Activated CD8-positive, alpha-beta memory T cell treated with anti-CD3 and anti-CD28 coated beads for 1 hour (primary cell): ENCODE measurements at places on chromosomes 4 and X.

DNA sequence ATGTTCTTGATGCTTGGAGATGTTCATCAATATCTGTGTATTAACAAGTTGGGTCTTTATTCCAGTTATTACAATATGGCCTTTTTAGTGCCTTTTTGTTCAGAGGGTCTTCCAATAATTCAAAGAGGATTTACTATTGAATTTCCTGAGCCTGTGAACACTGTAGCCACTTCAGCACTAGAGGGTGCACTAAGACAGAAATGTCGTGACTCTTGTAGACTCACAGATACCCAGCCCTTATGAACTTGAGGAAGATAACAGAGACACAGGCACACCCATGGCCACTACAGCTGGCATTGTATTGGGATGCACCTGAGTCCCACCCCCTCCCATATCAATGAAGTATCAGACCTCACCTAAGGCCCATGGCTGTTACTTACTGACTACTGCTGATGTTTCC, 54.4 kb upstream of the ACTRT1 start:
- DNase-seq = no peak

GRCh38 chr4:172962564-172963353, 205.9 kb upstream of the GALNT7 start:
- DNase-seq = no peak

DNA sequence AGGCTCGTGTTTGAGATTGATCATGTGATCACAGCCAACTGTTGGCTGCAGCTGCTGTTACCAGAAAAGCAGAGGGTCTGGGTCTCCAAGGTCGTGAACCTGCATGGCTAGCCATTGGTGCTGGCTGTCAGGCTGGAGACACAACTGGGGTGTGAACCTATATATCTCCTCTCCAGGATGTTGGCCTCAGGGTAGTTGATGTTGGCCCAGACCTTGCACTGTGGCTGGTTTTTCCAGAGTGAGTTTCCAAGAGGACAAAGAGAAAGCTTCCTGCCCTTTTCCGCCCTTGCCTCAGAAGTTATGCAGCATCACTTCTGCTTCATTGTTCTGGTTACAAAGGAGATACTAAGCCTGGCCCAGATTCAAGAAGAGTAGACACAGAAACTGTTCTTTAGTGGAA, 607.8 kb upstream of the HS3ST1 start:
- DNase-seq = no peak

GRCh38 chr4:174528226-174528625, 5.9 kb upstream of the HPGD start:
- DNase-seq = no peak

DNA sequence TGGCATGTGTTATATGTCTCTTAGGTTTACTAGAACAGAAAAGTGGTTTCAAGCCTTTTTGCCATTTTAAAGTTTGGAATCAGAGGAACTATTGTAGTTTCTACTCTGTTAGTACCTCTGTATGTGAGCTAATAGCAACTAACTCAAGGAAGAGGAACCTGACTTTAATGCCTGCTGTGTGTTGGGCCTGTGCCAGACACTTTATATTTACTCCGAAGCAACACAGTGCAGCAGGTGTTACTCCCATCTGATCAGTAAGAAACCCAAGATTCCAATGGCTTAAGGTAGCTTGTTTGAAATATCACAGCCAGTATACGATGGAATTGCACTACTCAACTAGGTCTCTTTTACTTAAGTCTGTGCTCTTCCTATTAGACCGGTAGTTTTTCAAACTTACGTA, 79.2 kb downstream of the USP9X start:
- no peak for DNase-seq

DNA sequence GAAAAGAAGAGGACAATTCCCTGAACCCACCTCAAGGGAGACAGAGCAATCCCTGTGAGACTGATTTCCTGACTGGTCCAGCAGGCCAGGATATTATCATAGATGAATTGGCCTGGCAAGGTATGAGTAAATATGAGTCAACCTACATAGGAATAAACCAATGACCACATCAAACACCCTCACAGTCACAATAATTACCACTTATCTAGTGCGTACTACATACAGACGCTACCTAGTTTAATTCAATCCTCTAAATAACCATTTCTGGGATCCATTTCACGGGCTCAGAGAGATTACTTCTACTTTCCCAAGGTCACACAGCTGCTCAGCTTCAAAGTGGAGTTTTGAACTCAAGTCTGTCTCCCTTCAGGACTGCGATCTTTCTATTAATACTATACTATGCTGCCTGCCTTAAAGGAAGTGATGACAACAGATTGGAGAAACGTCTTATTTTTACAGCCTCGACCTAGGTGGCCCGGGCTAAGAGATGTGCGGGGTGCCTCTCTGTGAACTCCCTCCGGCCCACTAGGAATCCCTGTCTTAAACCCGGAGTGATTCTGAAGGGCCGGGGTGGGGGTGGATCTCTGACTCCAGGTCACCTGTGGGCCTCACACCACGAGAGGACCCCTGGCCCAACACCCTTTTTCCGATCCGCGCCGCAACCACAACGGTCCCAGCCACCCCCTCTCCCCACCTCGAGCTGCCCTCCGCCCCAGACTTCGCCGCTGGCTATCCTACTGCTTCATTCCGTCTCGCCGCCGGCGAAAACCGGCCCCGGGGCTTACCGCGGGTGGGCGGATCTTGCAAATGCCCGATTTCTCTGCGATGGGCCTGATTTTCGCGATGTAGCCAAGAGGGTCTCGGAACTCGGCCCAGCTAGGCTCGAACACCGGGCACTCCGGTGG, 800 bp downstream of the KDM5C start:
- no peak for DNase-seq

- no peak for DNase-seq
Measured at GRCh38 chrX:5898463-5898862, 330.2 kb downstream of the NLGN4X start.

DNA sequence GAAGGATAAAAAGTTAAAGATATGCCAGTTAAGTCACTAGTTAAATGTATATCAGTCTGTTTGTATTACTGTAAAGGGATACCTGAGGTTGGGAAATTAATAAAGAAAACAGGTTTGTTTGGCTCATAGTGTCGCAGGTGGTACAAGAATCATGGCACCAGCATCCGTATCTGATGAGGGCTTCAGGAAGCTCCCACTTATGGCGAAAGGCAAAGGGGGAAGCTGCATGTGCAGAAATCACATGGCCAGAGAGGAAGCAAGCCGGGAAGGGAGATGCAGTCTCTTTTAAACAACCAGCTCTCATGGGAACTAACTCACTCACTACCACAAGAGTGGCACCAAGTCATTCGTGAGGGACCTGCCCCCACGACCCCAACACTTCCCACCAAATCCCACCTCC, 91.9 kb upstream of the SH3RF1 start:
- no peak for DNase-seq

DNA sequence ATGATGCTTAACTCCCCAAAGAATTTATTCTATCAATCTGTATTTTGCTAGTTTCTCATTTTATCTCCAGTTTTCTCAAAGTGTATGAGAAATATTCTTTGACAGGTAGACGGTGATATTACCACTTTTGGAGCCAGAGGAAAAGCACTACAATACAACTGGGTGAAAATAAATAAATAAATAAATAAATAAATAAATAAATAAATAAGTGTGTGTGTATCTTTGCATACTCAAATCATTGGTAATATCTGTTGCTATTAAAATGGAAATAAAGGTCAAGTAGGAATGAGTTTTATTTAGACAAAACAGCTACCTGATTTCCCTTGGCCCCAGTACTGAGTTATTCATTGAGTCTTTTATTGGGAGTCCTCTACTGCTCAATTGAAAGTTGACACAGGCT, 114.3 kb downstream of the RBMX2 start:
- DNase-seq = no peak

- no peak for DNase-seq
Measured at GRCh38 chrX:105168577-105168976, 51.9 kb downstream of the TEX13A start.

- no peak for DNase-seq
Measured at GRCh38 chrX:10031746-10032145, 64.6 kb downstream of the CLDN34 start.

DNA sequence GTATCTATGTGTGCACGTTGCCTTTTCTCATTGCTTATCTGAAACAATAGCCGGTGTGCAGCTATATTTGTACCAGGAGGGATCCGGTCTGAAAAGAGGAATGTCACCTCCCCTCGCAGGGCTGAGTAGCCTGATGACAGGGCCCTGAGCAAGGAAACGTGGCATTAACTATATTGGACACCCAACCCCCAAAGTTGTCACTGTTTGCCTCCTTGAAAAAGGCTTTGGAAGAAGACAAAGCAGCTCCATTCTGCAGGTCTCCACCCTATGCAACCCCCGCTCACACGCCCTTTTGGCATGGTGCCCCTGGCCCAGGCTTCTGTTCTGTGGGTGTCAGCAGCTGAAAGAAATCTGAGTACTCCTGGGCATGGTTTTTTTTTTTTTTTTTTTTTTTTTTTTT, 8.2 kb downstream of the PRRG3 start:
- no peak for DNase-seq
